HFF-Myc (cell line): ENCODE measurements at places on chromosomes 6 and 20.
A peak's percentile ranks its signal among the peaks of the same experiment; 100 is the strongest.

DNA sequence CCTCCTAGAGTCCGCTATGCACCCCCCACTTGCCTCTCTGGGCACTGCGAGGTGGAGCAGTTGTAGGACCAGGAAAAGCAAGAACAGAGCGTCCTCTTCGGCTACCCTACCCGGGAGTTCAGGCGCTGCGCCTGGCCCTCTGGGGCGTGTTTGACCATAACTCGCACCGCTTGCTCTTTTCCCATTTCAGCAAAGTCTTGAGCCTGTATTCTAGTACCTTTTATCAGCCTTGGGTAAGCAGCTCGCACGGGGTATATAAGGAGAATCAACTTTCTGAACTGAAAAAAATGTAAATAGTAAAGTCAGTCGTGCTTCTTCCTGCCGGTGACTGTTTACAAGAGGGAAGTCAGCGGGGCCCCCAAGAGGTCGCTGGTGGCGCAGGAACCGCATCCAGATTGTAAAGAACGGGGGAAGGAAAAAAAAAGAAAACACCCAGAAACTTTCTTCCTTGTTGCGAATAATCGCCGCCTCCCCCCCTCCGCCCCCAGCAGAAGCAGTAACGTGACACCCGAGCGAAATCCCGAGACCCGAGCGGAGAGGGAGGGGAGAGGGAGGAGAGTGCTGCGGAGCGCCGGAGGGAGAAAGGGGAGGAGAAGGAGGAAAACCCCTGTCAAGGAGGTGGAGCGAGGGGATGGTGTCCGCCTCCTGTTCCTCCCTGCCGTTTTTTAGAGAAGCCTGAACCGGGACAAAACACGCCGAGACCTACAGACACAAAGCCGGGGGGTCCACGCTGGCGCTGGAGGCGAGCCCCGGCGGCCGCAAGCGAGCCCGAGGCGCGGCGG lies at the start of gene UST:
Gene UST, plus strand, starts transcription at position 668 of the 782 bp plus-strand sequence. CDS start 401 bp downstream, outside the sequence.
- DNase-seq: peak; percentile 93

DNA sequence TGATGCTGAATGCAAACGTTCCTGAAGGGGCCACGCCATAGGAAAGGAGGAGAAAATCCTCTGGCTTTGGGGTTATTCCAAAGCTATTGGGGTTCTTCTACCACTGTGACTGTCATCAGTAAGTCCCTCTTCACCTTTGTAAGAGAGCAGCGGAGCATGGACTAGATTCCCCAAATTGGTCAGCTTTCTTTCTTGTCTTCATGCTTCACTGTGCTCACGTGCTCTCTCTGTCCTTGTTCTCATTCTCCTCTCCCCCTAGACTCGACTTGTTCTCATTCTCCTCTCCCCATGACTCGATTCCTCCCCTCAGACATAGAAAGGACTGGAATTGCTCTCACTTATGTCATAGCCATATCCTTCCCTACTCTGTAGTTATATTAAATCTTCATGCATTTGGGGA lies 54.8 kb upstream of the ADGRG6 start:
- no peak for DNase-seq

GRCh38 chr6:158013904-158014504 lies 32.3 kb downstream of the SYNJ2 start:
- DNase-seq: no peak

GRCh38 chr6:88574031-88574430 lies 389.4 kb downstream of the RNGTT start:
- no peak for DNase-seq

DNA sequence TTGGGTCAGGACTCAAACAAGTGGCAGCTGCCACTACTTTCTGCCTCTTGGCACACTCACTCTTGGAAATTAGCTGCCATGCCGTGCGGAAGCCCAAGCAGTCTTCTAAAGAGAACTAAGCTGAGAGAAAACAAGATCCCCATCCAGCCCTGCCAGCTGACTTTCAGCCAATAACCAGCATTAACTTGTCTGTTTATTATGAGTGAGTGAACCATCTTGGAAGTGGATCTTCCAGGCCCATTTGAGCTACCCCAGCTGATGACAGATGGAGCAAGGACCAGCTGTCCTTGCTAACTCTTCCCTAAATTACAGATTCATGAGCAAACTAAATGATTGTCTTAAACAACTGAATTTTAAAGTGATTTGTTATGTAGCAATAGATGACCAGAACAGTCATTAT lies 73.9 kb upstream of the RBM24 start:
- no peak for DNase-seq

DNA sequence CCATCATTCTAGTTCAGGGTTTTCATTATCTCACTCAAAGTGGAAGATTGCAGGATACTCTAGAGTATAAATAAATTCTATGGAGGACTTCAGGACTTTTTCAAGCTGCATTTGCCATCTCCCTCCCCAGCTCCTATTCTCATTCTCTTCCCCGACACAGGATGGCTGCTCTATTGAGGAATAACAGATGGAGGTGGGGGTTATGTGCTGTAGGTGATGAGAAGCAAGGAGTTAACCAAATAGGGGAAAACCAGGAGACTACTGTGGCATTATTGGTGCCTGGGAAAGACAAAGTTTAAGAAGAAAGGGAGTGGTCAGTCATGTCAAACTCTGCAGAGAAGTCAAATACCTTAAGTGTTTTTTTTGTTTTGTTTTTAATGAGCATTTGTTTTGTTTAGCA lies 109.3 kb downstream of the GRIK2 start:
- DNase-seq: no peak

DNA sequence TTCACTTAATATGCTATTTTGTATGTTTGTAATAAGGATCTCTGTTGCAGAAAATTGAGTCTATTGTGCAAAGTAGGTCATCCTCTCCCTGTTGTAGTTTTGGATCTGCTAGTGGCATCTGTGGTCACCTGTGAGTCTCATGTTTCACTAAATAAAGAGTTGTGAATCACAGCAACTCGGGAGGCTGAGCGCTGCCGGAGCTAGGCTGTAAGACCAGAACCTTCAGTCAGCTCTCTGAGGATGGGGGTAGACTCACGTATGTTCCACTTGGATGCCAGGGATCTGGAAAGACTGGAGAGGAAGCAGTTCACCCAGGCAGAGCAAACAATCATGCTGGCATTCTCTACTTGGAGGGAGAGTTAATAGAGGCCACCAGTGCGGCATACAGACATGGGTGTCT lies 187.3 kb upstream of the FOXA2 start:
- DNase-seq: no peak

GRCh38 chr20:9040863-9041524 lies 27.9 kb upstream of the PLCB4 start:
- DNase-seq: no peak

DNA sequence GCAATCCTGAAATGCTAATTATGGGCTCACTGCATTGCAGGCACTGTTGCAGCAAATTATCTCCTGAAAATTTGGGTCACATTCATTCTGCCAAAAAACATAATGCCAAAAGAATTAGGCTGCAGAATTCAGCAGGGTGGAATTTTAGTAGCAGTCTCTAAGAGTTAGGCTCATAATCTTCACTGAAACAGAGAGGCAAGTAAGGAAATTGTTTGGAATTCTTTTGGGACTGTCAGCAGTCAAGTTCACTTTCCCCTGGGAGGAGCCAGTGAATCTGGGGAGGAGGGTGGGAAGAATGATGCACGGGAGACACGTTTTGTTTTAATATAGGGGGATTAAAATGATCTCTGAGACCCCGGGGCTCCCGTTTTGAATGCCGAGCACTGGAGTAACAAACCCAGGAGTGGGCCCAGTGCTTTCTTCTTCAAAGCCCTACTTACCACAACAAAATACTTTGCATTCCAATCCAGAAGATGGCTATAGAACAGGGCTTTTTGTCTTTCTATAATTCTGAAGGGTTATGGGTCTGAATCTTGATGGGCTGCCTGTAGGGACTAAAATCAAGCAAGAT lies 44.7 kb downstream of the SOBP start:
- DNase-seq: no peak

DNA sequence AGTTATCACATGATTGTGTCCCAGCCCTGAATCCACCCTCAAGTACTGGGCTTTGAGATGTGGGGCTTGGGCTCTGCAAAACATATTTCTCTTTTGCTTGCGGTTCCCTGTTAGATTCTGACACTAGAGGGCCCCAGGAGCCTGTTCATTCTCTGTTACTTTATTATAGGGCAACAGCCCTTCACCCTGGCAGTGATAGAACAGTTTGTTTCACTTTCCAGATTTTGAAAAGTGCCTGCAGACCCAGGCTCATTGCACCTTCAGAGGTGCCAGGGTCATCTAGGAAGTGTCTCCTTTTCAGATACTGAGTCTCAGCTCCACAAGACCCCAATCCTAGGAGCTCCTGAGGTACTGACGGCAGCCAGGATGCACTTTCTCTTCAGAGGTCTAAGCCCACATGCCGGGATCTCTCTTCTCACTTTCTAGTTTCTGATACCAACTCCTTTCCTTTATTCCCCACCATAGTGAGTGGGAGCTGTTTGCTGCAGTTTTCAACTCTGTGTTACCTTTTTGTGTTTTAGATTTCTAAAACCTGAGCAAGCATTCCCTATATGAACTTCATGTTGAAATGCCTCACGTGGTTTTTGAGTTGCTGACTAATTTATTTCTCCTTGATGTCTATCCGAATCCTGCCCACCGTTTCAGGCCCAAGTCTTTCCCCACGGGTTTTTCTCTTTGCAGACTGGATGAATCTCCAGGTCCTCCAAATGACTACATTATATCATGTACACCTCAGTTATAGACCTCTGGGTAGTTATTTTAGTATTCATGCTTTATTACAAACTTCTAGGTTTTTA lies 10.9 kb downstream of the ABT1 start:
- DNase-seq: peak; percentile 12

DNA sequence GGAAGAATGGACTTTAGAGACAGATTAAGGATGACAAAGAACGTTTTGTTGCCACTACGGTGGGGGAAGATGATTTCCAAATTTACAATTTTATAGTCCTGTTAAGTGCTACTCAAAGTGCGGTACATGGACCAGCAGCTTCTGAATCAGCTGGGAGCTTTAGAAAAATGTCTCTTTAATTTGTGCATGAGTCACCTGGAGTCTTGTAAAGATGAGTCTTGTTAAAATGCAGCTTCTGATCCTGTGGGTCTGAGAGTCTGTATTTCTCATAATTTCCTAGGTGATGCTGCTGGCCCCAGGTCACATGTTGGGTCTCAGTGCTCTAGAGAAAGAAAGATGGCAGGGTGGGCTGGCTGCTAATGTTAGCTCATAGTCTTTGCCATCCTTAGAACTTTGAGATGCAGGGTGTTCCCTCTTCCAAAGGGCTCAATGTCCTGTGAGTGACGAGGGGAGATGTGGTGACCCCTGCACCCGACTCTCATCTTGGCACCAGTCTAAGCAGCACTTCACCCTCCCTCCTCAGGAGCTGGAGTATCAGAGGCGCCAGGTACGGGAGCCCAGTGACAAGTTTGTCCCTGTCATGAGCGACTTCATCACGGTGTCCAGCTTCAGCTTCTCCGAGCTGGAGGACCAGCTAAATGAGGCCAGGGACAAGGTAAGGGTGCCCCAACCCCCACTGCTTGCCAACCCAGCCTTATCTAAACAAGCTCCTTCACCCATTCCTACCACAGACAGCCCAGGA lies 34.5 kb downstream of the MOCS1 start:
- no peak for DNase-seq

DNA sequence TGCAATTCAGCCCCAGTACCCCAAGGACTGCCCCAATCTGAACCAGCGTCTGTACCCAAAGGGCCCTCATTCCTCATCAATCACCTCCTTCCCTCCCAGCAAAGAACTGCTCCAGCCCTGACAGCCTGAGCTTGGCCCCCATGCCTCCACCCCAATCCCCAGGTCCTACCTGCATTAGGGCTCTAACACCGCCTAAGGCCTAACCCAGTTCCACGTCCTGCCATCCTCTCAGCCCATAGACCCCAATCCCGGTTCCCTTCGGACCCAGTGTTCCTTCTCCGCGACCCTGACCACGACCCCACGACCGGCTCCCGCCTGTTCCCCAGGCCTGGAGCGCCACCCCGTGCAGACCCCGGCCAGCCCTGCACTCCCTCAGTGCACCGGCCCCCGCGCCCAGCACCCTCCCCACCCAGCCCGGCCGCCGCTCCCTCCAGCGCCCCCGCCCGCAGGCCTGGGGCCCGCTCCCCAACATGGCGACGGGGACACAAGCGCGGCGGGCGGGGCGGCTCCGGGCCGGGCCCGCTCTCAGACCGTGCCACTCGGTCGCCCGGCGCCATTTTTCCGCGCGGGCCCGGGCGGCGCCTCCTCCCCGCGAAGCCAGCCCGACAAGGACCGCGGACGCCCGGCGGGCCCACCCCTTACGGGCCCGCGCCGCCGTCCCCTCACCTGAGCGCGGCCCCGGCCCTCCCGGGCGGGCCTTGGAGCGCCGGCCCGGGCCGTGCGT lies 483 bp downstream of the NCOA6 start:
- no peak for DNase-seq

DNA sequence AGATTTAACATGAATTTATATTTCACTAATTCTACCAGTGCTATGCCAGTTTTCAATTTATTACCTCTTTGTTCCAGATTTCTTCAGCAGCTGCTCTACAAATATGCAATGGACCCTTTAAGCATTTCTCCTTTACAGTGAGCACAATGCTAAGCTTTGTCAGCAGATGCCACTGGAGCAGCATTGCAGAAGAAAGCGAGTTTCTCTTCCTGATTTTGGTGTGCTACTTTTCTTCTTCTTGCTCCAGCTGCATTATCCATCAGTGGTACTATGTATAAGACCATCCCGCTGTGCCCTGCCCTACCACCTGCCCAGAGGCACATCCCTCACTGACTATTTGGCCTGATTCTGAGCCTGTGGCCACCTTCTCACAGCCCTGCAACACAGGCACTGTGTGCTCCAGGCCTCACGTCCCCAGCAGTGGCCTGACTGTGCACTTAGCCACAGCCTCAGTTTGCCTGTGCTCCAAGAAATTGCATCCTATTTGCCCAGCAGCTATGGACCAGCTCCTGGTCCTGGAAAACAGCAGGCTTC lies 84.1 kb downstream of the TNFAIP3 start:
- no peak for DNase-seq

DNA sequence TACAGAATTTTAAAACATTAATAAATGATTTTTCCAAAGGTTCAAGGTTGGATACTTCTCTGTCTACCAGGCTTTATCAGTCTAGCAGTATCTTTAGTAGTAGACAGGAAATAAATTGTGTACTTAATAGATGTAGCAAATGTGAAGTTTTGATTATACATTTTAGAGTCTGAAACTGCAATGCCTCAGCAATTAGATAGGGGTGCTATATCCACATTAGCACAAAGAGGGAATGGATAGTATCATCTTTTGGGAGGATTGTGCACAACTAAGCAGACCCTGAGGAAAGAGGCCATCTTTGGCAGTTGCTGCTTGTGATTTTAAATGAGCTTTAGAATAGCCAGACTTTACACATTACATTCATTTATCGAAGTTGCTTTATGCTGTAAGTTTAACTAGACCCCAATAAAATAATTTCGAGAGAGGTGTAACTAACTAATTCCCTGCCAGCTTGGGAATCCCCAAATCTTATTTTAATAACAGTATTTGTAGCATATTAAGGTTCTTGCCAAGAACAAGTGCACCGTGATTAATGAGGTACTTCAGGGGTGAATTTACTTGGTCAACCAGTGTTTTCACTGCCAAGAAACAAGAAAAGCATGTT lies 2.8 kb downstream of the KCNQ5 start:
- DNase-seq: no peak

DNA sequence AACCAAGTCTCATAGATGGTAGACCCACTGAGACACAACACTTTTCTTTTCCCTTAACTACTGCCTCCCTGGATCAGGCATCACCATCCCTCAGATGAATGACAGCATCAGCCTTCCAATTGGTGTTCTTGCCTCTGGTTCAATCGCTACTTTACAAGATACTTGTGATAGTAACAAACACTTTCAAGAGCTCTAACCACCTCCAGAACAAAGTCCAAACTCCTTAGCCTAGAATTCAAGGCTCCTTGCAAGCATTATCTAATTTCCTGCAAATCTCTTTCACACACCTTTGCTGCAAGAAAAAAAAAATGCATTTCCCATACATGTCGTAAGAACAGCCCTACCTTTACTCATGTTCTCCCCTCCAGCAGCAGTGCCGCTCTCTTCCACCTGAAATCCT lies 33.1 kb downstream of the RALGAPA2 start:
- DNase-seq: no peak

GRCh38 chr6:76984572-76984971 lies 478.7 kb downstream of the HTR1B start:
- DNase-seq: no peak
